ENCODE measurements at places on chromosomes 6 and 20.

DNA sequence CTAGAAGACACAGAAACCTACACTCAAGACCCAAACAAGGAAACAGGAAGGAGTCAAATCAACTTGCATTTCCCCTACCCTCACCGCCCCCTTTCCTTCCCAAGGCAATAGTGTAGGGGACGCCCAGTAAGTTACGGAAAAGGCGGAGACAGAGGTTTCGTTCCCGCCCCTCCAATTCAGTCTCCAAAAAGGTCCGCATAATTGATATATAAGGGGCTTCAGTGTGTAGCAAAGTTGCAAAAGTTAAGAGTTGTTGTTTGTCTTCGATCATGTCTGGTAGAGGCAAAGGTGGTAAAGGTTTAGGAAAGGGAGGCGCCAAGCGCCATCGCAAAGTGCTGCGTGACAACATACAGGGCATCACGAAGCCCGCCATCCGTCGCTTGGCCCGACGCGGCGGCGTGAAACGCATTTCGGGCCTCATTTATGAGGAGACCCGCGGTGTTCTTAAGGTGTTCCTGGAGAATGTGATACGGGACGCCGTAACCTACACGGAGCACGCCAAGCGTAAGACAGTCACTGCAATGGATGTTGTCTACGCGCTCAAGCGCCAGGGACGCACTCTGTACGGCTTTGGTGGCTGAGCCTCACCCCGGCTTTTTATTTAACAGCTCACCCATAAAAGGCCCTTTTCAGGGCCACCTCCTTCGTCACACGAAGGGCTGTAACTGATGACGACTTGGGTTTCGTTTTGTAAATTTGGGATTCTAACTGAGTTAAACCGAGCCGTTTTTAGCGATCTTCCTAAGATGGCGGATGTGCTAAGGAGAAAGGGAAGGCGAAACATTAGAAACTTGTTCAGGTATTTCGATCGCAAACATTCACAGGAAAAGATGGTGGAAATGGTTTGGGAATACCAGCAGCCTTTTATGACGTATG, 124.6 kb upstream of the BTN3A2 start:
- DNase-seq = peak; percentile 81
- H3K4me3 ChIP-seq = peak overlapping the region; percentile 63
- peaks cover 13% of the 10 kb centered on the region for H3K4me1 ChIP-seq
- H3K27me3 ChIP-seq = no peaks in the 10 kb centered on the region
- H3K36me3 ChIP-seq = no peaks in the 10 kb centered on the region

DNA sequence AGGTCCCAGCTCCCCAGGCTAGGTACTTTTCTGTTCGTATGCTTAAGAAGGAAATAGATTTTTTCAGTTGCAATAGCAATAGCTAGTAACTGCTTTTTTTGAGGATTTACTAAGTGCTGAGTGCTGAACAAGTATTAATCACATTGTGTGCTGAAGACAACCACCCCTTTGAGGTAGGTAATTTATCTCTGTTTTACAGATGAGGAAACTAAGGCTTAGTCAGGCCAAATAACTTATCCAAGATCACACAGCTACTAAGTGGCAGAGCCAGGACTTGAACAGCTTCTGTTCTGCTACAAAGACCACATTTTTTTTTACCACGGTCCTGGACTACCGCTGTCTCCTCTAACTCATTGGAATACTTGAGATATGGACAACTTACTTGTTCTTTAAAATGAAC, 39.8 kb downstream of the LRRN4 start:
- DNase-seq = no peak
- peaks cover 15% of the 10 kb centered on the region for H3K36me3 ChIP-seq
- no peak overlapping the region for H3K4me3 ChIP-seq
- H3K4me1 ChIP-seq = peaks cover 6% of the 10 kb centered on the region

DNA sequence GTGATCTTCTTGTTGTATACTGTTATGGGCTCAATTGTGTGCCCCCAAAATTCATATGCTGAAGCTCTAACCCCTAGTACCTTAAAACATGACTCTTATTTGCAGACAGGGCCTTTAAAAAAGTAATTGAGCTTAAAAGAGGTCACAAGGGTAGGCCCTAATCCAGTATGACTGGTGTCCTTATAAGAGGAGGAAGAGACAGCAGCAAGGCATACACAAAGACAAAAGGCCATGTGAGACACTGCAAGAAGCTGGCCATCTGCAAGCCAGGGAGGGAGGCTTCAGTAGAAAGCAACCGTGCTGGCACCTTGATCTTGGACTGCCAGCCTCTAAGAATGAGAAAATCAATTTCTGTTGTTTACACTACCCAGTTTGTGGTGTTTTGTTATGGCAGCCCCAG, 8.4 kb downstream of the CAGE1 start:
- no peak for DNase-seq
- no peak overlapping the region for H3K27ac ChIP-seq
- H3K4me1 ChIP-seq = no peaks in the 10 kb centered on the region
- no peaks in the 10 kb centered on the region for H3K27me3 ChIP-seq
- H3K4me3 ChIP-seq = no peak overlapping the region

- no peak overlapping the region for H3K4me3 ChIP-seq
- H3K27ac ChIP-seq = no peak overlapping the region
- H3K27me3 ChIP-seq = no peaks in the 10 kb centered on the region
- DNase-seq = no peak
Observed at GRCh38 chr6:153085239-153085638, 45.8 kb downstream of the RGS17 start.

DNA sequence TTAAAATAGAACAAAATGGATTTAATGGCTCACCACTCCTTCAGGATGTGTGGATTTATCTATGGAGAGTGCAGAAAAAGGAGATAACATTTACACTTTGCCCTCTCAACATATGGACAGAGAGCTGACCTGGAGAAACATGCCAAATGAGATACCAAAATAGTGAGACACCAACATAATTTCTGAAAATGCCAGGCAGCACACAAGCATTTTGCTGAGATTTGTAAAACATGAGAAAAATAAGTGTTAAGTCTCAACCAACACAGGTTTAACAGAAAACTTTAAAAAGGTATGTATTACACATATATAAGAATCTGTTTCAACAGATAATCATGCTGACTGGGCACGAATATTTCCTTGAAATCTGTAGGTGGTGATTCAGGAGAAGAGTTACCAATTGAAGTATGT, 145.2 kb downstream of the REV3L start:
- H3K27me3 ChIP-seq = no peaks in the 10 kb centered on the region
- H3K4me1 ChIP-seq = no peaks in the 10 kb centered on the region
- H3K36me3 ChIP-seq = peaks cover 10% of the 10 kb centered on the region
- H3K4me3 ChIP-seq = no peak overlapping the region
- DNase-seq = no peak
